ENCODE measurements at places on chromosomes 7 and 10.

DNA sequence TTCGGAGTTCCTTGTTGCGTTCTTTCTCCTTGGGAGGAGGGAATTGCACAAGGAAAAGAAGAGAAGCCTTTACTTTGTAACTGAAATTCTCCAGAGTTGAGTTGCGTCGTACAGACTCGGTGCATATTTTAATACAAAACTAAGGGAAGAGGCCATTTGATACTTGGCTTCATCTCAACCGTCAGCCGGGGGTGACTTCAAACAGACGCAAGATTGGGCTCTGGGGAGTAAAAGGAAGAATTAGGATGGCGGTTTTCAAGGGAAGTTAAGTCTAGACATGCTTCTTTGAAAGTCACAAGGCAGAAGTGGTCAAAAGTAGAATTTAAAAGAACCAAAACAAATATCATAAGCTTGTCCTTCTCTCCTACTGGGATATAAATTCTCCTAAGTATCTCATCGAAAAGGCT, 1.6 kb downstream of the PRR15 start:
- DNase-seq = no peak

- DNase-seq = no peak
These were observed 717.6 kb downstream of the SORCS1 start for GRCh38 chr10:106446920-106447319.

DNA sequence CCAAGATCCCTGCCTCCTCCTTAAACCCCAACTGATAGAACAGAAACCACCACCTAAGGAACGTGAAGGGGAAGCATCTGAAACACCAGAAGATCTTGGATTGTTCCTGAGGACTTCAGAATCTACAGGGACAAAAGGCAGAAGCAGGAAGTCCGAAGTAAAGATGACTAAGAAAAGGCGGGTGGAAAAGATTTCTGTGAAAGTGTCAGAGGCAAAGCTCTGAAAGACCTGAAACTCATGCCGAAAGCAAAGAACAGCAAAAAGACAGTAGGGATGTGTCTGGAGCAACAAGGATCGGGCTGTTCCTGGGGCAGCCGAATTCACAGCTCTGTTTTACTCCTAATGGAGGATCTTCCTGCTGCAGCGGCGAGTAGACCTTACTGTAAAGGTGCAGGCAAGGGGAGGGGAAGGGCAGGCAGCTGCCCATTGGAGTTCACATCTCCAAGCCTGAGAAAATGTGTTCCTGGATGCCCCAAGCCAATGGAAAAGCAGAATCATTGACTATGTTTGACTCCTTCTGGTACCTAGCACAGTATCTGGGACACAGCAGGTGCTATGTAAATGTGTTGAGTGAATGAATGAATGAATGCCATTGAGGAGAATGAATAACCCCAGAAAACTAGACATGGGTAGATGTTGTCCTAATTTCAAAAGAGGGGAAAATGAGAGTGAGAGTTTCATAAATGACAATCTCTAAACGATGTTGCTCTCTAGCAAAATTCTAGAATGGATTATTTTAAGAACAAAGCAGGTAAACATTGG, 40.4 kb downstream of the PDIA4 start:
- no peak for DNase-seq

- DNase-seq = no peak
These were observed 22.3 kb downstream of the ZNF775 start for GRCh38 chr7:150401424-150401790.

DNA sequence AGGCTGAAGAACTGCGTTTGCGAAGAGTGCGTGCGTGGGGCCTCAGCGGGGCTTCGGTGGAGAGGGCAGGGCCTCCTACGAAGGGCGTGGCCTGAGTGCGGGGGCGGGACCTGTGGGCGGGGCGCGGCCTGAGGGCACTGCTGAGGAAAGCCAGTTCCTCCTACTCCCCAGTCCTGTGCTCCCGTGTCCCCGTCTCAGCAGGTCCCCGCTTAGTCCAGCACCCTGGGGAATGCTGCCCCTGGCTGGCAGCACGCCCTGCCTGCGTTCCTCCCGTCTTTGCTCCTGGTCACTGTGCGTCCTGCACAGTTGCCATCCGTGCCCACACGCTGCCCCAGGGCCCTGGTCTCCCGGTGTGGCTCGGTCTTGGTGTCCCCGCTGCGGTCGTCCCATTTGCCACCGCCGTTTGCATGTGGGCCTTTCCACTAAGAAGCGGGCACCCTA, 177.1 kb downstream of the ZNF248 start:
- no peak for DNase-seq

DNA sequence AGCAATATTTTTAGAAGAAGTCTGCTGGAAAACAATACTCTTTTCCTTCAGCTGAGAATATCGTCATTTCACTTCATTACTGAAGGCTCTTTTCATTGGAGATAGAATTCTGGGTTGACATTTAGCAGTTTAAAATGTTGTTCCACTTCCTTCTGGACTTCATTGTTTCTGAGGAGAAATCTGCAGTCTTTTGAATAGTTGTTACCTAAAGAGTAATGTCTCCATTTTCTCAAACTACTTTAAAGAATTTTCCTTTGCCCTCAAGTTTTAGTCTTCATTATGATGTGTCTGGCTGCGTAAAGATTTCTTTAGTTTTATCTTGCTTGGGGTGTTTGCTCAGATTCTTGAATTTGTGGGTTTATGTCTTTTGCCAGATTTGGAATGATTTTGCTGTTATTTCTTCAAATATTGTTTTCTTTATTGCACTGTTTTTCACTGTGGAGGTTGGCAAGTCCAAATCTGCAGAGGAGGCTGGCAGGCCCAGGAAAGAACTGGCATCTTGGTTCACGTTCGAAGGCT, 136.3 kb downstream of the DNAJB6 start:
- DNase-seq = no peak

GRCh38 chr7:85065888-85066485, 120.9 kb downstream of the SEMA3D start:
- no peak for DNase-seq

DNA sequence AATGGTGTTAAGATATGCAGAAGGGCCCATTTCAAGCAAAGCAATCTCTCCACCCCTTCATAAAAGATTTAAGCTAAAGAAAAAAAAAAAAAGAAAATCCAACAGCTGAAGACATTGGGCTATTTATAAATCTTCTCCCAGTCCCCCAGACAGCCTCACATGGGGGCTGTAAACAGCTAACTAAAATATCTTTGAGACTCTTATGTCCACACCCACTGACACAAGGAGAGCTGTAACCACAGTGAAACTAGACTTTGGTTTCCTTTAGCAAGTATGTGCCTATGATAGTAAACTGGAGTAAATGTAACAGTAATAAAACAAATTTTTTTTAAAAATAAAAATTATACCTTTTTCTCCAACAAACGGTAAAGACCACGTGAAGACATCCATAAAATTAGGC, 28.6 kb downstream of the PPP3CB start:
- DNase-seq = no peak

GRCh38 chr7:92608380-92609322, 18.5 kb upstream of the FAM133B start:
- no peak for DNase-seq

DNA sequence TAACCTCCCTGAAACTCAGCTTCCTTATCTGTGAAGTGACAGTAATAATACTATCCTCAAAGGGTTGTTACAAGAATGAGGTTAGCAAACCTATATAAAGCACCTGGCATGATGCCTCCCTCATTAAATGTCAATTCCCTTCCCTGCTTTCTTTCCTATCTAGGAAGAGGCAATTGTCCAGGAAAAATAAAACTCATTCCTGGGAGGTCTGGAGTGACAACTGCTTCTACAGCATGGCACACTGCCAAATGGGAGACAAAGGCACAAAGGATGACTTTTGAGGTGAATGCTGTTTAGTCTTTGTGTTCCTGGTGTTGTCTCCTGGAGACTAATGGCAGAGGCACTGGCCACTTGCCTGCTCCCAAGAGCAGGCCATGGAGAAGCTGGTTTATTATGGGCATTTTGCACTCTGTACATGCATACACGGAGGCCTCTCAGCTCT, 32.2 kb upstream of the PDE1C start:
- no peak for DNase-seq

DNA sequence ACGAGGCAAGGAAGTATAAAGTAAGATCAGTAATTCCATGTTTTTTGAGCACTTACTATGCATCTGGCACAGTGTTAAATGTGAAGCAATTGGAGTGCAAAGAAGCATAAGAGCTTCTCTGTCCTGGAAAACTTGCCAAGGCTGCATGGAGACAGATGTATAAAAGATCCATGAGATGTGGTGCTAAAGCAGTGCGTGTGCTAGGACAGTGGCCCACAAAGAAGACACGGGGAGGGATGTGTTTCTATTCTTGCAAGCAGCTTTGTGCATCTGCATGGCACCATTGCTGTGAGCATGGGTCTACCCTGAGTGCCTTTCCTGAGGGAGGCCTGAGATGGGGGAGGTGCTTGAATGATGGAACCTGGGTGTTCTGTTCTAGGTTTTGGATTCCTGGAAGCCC, 5.1 kb upstream of the CDHR3 start:
- no peak for DNase-seq

GRCh38 chr7:44754802-44755697, 6.4 kb downstream of the ZMIZ2 start:
- DNase-seq = no peak

DNA sequence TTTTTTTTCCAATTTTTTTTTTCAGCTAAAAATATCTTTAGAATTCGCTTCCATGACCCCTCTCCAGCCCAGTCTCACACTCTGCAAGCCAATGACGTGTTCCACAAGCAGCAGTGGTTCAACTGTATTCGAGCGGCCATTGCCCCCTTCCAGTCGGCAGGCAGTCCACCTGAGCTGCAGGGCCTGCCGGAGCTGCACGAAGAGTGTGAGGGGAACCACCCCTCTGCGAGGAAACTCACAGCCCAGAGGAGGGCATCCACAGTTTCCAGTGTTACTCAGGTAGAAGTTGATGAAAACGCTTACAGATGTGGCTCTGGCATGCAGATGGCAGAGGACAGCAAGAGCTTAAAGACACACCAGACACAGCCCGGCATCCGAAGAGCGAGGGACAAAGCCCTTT, 42.8 kb downstream of the CALML5 start:
- DNase-seq = no peak

DNA sequence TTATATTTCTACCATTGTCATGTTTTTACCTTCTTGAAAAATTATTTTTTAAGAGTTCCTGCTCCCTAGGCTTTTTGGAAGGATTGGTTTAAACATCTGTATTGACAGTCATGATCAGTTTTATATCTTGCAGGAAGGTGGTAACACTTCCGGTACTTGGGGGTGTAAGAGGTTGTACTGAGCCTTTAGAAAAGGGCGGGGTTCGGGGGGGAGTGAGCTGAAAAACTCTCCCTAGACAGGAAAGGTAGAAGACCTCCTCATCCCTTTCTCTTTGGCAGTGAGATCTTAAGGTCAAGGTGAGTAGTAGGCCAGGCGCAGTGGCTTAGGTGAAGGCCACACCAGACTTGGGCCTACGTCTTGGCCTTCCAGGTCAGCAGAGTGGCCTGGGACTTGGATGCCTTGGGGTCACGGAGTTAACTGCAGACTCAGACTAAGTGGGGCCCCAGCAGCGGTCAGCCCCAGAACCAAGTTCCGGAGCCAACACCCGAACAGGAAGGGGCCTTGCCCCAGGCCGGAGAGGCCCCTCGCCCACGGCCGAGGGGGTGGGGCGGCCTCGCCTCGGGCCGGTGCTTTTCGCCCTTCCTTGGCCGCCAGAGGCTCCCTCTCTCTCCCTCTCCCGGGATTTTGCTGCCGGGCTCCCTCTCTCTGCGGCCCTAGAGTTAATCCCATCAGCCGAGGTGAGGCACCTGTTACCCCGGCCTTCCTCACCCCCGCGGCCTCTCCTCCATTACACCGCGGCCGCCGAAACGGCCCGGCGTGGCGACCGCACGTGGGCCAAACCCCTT, at the start of gene PPP1R9A:
PPP1R9A (plus strand) TSS at position 569 of the 785 bp plus-strand sequence. CDS start 2,520 bp downstream, outside the sequence.
- DNase-seq = peak; percentile 20

- DNase-seq = peak; percentile 69
These were observed 30.5 kb upstream of the GNAT3 start for GRCh38 chr7:80542398-80542797.

GRCh38 chr10:62080905-62081304, 179.4 kb downstream of the ARID5B start:
- DNase-seq = no peak

DNA sequence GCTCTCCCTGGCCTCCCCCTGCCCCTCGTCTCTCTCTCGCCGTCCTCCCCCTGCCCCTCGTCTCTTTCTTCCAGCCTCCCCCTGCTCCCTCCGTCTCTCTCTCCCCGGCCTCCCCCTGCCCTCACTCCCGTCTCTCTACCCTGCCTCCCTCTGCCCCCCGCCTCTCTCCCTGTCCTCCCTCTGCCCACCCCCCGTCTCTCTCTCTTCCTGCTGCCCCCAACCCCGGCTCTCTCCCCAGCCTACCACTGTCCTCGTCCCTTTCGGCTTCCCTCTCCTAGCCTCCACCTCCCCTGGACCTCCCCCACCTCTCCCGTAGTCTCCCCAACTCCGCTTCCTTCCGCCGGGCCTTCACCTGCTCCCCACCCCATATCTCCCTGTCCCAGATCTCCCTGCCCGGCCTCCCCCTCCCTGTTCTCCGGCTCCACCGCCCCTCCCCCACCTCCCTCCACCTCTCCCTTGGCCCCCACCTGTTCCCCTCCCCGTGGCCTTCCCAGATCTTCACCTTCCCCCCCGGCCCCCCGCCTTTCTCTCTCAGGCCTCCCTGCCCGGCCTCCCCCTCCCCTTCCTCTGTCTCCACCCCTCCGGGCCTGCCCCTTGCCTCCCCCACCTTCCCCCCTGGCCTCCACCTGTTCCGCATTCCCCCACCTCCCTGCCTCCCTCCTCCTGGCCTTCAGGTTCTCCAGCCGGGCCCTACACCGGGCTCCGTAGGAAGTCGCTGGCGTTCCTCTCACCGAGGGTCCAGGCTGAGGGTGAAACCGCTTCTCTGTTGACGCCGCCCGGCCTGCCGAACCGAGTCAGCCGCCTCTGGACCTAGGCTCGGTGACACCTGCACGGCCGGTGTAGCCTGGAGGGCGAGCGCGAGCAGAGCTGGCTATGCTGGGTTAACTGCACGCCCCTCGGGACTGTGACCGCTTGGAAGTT, 1.2 kb downstream of the GET4 start:
- no peak for DNase-seq

DNA sequence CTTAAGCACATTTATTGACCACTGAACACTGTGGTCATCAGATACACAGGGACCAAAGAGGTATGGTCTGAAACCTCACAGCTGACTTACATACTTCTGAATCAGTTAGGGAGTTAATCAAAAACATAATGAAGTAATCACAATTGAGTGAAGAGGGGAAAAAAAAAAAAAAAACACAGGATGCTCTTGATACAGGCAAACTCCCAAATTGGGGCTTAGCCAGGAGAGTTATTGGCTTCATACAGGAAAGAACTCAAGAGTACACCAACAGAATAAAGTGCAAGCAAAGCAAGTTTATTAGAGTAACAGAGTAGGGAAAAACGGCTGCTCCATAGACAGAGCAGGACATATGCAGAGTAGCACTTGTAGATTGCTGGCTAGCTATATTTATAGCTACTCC, 917.0 kb downstream of the CNTNAP2 start:
- no peak for DNase-seq

DNA sequence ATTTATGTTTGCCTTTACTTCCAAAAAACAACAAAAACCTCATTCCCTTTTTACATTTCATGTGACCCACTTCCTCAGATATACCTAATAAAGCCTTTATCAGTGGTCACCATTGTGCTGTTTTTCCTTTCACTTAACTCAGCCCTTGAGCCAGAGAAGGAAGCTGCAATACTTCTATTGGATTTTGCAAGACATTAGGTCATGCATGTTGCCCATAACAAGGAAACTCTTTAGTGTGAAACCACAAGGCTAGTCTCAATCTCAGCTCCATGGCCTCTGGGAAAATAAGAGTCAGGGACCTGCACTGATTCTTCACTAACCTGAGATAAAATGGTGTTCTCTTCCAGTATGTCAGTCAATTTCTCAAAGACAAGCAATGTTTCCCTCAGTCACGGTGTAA, 27.8 kb downstream of the STEAP4 start:
- no peak for DNase-seq

- DNase-seq = no peak
These were observed 15.1 kb upstream of the CUBN start for GRCh38 chr10:17144757-17145156.

Measured in AG08395 (cell line).